ENCODE measurements at places on chromosomes 4 and X.

DNA sequence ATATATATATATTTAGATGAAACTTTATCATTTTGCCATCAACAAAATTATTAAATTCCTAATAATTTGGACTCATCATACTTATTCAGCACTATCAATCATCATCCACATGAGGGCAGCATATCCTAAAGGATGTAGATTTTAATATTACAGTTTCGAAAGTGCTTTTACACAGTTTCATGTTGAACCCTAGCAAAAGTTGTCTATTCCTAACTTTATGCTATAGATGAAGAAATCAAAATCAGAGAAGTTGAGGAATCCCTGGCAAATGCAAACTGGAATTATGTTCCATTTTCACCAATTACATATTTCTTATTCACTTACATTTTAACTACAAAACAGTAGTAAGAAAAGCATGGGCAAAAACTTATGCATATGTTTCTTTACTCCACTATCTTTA is 36.6 kb upstream of the UGT2A1 start:
- no peaks in the 10 kb centered on the region for H3K36me3 ChIP-seq
- peaks cover 6% of the 10 kb centered on the region for H3K4me1 ChIP-seq
- H3K27me3 ChIP-seq, result no peaks in the 10 kb centered on the region
- no peak overlapping the region for H3K27ac ChIP-seq
- peak; percentile 32 for DNase-seq

DNA sequence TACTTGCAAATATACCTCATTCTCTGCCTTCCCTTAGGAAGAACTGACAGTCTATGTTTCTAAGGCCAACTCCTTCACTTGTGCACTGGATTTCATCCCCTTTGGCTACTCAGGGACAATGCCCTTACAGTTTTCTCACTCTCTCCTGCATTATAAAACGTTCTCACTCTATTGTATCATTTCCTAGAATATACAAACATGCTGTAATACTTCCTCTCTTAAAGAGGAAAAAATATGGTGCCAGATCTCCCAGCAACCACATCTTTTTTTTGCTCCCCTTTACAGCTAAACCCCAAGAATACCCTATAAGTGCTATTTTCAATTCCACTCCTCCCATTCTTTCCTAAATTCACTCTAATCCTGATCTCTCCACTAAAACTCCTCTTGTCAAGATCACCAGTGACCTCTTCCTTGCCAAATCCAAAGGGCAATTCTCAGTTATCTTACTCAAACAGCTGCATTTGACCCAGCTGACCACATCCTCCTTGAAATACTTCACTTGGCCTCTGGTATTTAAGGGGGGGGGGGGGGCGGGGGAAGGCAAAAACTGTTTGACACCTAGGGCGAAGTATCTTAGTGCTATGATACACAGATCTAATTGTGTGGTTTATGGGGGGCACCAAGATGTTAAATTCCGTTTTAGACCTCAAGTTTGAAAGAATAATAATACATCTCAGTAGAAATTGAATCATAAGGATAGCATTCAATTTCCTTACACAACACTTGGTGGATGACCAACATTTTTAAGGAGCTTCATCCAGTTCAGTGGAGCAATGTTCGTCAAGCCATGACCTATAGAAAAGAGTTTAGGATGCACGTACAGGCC is 1.6 kb downstream of the RCHY1 start:
- no peak for DNase-seq
- no peak overlapping the region for H3K4me3 ChIP-seq
- H3K4me1 ChIP-seq, result no peaks in the 10 kb centered on the region
- H3K27me3 ChIP-seq, result no peaks in the 10 kb centered on the region

DNA sequence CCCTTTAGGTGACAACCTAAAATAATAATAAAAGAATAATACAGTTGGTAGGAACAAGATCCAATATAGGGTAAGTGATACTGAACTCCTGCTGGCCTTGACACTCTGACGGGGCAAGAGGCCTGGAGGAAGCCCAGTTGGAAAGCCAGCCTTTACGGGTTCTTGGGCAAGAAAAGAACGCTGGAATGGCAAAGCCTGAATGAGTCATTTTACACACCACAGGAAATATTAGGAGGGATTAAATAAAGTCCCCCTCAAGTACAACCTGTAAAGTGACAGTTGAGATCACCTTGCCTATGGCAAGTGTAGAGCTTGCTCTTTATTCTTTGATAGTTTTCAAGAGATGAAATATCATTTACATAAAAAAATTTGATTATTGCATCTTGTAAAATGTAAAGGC is 244.5 kb upstream of the TLL1 start:
- H3K36me3 ChIP-seq, result no peaks in the 10 kb centered on the region
- no peak for DNase-seq
- no peak overlapping the region for H3K27ac ChIP-seq
- no peaks in the 10 kb centered on the region for H3K27me3 ChIP-seq
- H3K4me3 ChIP-seq, result no peak overlapping the region

DNA sequence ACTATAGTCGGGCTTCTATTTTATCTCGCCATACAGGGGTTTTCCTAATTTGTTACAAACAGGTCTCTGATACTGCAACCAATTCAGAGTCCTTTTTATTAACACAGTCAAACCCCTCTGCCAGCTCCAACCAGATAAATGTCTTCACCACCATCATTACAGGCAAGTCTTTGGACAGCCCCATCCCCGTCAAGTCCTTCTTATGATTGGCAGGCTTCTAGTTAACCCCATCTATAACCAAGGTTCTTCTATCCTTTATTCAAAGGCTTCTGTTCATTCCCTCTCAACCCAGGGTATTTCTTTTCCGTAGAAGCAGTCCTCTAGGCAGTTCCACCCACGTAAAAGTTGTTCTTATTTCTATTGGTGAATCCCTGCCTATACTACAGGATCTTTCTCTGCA is 29.9 kb upstream of the FOXR2 start:
- no peak overlapping the region for H3K4me3 ChIP-seq
- H3K36me3 ChIP-seq, result no peaks in the 10 kb centered on the region
- H3K4me1 ChIP-seq, result no peaks in the 10 kb centered on the region
- H3K27me3 ChIP-seq, result no peaks in the 10 kb centered on the region
- DNase-seq, result no peak
- no peak overlapping the region for H3K27ac ChIP-seq
